ENCODE measurements at places on chromosomes 11 and 22.

GRCh38 chr11:18310800-18311340, 11.1 kb downstream of the HPS5 start:
- no peak for DNase-seq

GRCh38 chr22:33381531-33382406, 323.6 kb upstream of the SYN3 start:
- no peak for DNase-seq

- DNase-seq, result peak; percentile 21
Measured at GRCh38 chr22:17705951-17706900, 67.7 kb downstream of the BCL2L13 start.

DNA sequence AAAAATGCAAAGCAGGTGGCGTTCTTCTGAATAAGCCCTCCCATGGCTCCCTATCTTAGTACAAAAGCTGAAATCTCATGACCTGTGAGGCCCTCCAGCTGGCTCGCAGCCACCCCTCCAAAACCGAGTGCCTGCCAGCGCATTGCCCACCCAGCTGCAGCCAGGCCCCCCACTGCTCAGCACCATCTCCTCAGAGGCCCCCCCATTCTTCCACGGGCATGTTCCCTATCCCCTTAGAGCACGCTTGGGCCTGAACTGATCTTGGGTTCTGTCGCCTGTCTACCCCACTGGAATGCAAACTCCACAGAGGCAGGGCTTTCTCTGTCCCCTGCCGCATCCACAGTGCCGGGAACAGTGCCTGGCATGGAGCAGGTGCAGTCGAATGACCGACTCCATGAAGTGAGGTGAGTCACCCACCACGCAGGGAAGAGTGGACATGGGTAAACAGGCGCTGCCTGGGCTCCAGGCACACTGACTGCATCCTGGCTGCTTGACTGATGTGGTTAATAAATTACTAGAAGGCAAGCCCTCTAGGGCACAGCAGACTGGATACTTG, 11.3 kb upstream of the EFCAB6 start:
- no peak for DNase-seq

GRCh38 chr22:49322231-49322630, 505.4 kb downstream of the BRD1 start:
- no peak for DNase-seq

DNA sequence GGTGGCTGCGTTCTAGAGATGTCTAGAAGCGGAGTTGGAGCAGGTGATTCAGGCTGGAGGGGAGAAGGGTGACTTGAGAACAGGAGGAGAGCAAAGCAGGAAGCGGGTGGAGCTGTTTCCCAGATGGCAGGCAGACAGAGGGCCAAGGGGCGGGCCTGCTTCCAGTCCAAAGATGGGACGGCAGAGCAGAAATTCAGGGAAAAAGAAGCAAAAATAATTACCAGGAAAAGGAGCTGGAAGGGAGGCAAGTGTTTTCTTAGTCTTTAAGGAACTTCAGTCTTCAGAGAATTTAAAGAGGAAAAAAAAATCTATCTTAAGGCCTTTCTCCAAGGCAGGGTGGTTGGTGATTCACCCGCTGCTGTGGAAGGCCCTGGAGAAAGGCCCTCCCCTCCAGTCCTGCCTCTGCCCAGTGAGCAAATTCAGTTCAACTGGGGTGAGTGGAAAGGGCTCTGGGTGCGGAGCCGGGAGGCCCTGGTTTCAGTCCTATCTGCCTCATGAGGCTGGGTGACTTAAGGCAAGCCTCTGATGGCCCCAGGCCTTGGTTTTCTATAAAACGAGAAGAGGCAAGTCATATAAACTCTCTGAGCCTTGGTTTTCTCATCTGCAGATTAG, 4.5 kb upstream of the CREB3L1 start:
- DNase-seq, result no peak

GRCh38 chr11:34594603-34595002, 26.3 kb upstream of the EHF start:
- no peak for DNase-seq

DNA sequence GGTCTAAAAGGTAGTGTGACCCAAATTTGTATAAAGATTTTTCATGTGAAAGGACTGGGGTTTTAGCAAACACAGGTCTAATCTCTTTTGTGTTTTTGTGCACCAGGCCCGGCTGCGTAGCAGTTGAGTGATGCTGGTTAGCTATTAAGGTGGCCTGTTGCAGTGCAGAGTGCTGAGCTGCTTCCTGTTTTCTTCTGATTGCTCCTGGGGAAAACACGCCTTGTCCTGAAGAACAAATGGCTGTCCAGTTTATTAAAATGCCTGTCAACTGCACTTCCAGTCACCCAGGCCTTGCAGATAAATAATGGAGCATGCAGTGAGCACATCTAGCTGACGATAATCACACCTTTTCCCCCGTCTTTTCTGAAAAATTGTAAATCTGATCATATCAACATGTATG, 1.8 kb downstream of the SRSF8 start:
- DNase-seq, result peak; percentile 50

DNA sequence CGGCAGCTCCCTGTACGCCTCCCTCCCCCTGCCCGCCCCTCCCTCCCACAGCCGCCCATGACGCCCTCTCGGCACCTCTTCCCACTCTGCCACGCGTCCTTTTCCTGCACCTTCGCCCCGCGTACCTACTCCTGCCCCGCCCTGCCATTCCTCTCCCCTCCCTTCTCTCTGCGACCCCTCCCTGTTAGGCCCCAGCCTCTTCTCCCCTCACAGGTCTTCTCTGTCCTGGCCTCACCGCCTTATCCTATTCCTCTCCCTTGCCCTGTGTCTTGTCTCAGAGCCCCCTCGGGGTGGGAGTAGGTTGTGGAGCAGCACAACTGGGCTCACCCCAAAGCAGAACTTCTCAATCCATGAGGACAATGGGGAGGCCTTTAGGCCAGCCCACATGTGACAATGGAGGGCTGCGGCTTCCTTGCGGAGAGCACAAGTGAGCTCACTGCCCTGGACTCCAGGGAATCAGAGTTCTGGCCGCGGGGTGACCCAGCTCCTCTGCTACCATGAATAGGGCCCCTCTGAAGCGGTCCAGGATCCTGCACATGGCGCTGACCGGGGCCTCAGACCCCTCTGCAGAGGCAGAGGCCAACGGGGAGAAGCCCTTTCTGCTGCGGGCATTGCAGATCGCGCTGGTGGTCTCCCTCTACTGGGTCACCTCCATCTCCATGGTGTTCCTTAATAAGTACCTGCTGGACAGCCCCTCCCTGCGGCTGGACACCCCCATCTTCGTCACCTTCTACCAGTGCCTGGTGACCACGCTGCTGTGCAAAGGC, 539 bp downstream of the SLC35C1 start:
- peak; percentile 8 for DNase-seq

DNA sequence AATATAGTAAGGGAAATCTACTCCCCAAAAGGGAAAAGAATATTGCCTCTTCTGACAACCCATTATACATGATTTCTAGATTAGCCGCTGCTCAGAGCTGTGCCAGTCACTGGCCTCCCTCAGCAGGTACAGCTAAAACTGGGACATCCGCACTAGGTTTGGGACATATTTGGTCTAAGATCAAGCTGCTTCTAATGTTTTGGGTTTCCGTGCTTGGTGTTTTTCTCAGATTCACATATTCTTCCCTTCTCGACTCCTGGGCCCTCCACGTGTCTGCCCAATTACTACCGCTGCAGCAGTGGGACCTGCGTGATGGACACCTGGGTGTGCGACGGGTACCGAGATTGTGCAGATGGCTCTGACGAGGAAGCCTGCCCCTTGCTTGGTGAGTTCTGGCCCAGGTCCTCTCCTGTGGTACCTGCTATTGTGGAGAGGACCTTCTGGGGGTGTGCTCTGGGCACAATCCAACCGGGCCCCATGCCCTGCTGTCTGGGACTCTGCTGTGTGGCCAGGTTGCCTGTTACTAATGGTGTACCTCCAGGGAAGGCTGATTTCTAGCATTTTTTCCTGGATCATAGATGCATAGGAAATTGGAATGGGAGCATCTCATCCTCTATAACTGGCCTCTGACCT, 138.1 kb upstream of the SORL1-AS1 start:
- no peak for DNase-seq

GRCh38 chr11:10856689-10857458, 979 bp downstream of the ZBED5 start:
- DNase-seq, result no peak

DNA sequence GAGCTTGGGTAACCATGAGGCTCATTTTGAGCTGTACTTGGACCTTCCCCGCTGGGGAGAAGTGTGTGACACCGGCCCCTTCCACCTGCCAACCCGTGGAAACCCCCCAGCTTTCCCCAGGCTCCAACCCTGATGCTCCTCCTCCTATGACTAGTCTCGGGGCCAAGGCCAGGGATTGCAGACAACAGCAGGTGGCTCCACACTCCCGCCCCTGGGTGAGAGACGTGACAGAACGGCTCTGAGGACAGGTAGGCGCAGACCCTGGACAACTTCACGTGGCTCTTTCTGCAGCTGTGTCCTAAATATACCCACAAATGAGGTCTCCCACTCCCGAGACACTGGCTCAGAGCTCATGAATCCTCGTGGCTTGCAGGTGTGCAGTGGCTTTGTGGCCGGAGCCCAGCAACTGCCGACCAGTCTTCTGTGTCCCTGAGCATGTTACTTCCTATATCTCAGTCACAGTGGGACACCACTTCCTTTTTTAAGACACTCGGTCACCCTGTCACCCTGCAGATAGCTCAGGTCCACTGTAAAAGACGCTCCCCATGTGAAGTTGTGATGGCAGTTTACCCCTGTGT, 55.2 kb downstream of the NECTIN1 start:
- peak; percentile 26 for DNase-seq

DNA sequence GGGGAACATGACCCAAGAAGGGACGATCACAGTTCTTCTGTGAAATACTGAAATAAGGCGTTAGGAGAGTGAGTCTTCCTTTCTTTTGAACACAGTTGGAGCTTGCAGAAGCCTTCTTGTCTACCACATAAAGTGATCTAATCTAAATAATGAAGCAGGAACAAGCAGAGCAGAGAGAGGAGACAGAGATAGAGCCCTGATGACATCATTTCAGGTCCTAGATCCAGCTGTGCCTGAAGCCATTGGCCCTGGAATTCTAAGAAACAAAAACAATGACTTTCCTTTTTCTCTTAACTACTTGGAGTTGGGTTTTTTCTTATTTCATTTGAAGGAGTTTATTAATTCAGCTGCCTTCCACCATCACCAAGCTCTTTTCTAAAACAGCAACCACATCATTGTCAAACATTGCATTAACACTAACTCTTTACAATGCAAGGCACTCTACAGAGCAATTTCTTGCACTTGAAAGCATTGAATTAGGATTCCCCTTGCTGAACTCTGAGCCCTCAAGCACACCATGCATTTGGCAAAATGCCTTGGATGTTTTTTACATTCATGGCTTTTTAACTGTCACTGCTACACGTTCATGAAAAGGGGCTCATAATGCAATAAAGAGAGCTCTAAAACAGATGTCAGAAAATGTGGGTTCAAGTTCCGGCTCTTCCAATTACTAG, 117.2 kb upstream of the TIMP3 start:
- DNase-seq, result no peak

GRCh38 chr11:120285256-120285655, 39.8 kb upstream of the TLCD5 start:
- DNase-seq, result no peak

- DNase-seq, result no peak
Measured at GRCh38 chr11:106381895-106382294, 304.4 kb downstream of the AASDHPPT start.

- no peak for DNase-seq
Measured at GRCh38 chr11:106418791-106419190, 341.3 kb downstream of the AASDHPPT start.

DNA sequence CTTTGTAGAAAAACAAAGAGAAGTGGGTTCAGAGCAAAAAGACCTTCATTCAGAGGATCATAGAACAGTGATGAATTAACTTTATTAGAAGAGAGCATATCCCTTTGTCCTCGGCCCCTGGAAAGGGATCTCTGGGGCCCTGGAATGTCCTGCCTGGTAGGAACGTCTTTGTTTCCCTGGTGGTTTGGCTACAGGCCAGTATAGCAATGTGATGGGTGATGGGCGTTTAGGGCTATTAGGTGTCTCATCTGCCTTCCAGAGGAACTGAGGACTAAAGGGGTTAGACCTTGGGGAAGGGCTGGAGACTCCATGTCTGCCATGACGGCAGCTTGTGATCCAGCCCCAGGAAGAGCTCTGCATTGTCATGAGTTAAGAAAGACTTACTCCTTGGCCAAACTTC, 9.1 kb downstream of the APOL4 start:
- no peak for DNase-seq

GRCh38 chr11:5242933-5243815, 6.5 kb downstream of the HBG1 start:
- no peak for DNase-seq

GRCh38 chr11:23674866-23675265, 814.6 kb upstream of the CCDC179 start:
- DNase-seq, result no peak

- DNase-seq, result no peak
Measured at GRCh38 chr22:30238136-30238535, 8.4 kb downstream of the LIF start.

- no peak for DNase-seq
Measured at GRCh38 chr11:96472085-96472484, 82.3 kb downstream of the JRKL start.

GRCh38 chr11:35118906-35119305, 20.1 kb upstream of the CD44 start:
- DNase-seq, result no peak

- DNase-seq, result no peak
Measured at GRCh38 chr11:17561111-17561415, 14.0 kb downstream of the OTOG start.

GRCh38 chr11:47879259-47880158, 31.4 kb upstream of the NUP160 start:
- DNase-seq, result no peak

DNA sequence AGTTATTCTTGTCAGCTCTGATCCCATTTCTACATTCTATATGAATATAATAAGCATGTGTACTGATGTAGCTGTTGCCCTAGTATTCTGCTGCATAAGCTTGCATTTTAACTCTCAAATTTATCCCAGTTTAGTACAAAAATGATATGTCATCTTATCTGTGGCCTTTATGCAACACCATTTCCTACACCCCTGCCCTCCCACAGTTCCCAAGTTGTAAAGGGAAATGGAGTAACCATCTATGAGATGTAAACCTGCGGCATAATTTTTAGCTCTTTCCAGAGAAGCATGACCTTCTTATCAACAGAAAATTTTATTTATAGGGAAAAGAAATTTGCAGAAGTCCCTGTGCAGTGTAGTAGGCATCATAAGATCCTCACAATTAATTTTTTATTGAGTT, 18.9 kb upstream of the CARD18 start:
- DNase-seq, result no peak

DNA sequence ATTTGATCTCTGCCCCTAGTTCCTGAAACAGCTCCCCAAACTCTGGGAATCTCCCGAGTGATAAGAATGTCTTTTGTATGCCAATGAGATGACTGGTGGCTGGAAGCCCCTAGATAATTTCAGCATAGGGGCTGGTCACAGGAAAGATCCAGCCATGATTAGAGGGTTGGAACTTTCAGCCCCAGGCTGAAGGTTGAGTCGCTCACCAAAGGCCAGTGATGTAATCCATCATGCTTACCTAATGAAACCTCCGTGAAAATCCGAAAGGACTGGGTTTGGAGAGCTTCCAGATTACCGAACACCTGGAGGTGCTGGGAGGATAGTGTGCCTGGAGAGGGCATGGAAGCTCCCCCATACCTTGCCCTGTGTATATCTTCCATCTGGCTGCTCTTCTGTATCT, 26.0 kb downstream of the LRRC32 start:
- no peak for DNase-seq

- DNase-seq, result no peak
Measured at GRCh38 chr11:35944503-35945136, 758 bp downstream of the LDLRAD3 start.

GRCh38 chr22:19940536-19941364, 822 bp upstream of the COMT start:
- DNase-seq, result no peak
